Renal cortical epithelial cell (primary cell): ENCODE measurements at places on chromosomes 7 and 10.

DNA sequence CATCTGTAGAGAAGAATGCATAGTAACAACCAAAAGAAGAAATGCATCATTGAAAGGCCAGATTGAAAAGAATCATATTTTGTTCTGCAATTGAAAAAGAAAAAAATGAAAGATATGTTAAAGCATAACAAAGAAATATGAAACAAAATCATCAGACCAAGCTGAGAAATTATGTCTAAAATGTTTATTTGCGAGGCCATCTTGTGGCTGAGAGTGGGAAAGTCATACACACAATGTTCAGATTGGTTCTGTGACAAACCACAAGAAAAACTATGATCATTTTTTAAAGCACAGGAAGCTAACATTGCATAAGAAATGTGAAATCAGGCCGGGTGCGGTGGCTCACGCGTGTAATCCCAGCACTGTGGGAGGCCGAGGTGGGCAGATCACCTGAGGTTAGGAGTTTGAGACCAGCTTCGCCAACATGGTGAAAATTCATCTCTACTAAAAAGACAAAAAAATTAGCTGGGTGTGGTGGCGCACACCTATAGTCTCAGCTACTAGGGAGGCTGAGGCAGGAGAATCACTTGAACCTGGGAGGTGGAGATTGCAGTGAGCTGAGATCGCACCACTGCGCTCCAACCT is 36.6 kb downstream of the ABCB5 start:
- DNase-seq = peak; percentile 19

GRCh38 chr7:90752051-90752450 is 155.9 kb downstream of the CDK14 start:
- DNase-seq = no peak

DNA sequence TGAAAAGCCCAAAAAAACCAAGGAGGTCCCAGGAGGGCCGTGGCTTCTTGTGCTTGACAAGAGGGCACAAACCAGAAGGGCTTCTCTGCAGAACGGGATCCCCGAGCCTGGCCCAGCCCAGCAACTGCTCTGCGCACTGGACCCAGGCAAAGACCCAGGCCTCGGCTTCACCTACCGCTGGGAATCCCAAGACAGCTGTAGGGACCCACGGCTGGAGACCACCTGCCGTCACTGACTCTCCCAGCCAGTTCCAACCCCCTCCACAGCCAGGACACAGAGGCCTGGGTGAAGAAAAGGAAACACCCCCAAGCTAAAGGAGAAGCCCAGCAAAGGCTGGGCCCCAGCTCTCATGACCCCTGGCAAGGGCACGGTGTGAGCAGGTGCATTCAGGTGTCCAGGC is 24.3 kb downstream of the PDGFA start:
- no peak for DNase-seq

- DNase-seq = no peak
Measured at GRCh38 chr7:123060446-123060845, 64.9 kb upstream of the TAS2R16 start.

DNA sequence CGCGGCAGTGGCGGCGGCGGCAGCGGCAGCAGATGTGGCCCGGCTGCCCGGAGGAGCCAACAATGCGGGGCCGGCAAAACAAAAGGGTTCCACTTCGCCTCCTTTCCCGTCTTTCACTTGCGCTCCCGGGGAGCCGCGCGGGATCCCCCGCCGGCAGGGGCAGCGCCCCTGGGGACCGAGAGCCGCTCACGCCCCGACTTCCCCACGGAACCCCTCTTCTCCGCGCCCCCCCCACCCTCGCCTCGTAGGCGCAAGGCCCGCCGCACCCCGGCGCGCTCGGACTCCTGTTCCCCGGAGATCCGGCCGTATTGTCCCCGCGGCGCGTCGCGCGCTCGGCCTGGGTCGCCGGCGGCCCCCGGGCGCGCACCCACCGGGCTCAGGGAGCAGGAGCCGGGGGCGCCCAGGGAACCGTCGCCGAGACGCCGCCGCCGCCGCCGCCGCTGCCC is 854 bp downstream of the CTBP2 start:
- DNase-seq = no peak

DNA sequence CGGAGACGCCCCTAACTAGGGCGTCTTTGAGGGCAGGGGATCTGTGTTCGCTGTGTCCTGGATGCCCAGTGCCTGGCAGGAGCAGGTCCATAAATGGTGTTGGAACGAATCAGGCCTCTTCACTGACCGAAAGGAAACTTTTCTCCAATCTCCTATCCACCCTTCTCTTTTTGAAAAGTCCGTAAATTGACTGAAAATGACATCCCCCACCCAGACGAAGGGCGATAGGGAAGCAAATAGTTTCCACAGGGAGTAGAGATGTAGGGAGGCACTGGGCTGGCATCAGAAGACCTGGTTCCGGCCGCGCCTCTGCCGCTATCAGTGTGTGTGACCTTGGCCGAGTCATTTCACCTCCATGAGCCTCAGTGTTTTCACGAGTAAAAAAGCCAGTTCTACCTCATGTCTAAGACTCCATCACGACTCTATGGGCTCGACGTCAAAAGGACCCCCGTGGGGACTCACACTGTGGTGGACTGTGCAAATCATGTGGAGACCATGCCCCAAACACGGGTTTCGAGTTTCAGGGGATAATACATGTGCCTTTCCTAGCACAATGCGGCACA is 497 bp upstream of the RAB11FIP2 start:
- no peak for DNase-seq

- peak; percentile 54 for DNase-seq
Measured at GRCh38 chr10:123994417-123995081, 98.8 kb downstream of the CHST15 start.

GRCh38 chr10:77034240-77034639 is 603.4 kb downstream of the KCNMA1 start:
- DNase-seq = no peak

GRCh38 chr7:16594061-16594460 is 51.5 kb downstream of the ANKMY2 start:
- peak; percentile 48 for DNase-seq

GRCh38 chr7:35505066-35505465 is 189.9 kb downstream of the HERPUD2 start:
- no peak for DNase-seq

DNA sequence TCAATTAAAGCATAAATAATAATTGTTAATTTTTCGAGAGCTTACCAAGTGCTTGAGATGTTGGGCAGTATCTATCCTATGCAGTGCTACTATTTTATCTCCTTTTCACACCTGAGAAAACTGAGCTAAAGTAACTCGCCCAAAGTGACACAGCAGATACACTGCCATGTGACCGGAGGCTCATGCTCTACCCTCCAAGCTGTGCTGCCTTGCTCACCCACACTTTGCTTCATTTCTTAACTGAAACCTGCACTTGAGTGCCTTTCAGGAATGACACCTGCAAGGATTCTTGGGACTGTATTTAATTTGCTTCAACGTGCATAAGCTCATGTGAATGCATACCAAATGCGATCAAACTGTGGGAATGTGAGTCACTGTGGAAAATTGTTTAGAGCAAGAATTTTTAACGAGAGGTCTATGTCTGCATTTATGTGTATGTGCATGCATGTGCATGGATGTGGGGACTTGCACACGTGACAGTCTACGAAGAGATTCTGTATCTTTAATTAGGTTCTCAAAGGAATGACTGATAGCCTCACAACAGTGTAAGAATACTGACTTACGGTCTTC is 119.2 kb downstream of the ADCYAP1R1 start:
- DNase-seq = no peak

DNA sequence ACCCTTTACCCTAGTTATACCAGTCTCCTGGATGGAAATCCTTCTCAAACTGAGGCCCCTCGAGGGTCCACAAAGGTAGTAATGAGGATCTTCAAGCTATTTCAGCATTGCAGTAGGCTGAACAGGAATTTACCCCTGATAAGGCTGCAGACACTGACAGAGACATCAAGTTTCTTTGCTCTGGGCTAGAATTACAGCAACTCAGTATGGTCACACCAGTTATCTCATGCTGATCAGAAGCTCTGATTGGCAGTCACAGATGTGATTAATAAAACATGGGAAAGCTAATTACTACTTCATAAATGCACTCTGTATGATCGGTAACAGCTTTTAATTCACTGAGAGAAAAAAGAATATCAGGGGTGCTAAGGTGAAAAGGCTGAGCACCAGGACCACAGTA is 30.6 kb downstream of the FAM204A start:
- DNase-seq = no peak

- no peak for DNase-seq
Measured at GRCh38 chr7:37445790-37446189, 2.9 kb downstream of the ELMO1 start.

DNA sequence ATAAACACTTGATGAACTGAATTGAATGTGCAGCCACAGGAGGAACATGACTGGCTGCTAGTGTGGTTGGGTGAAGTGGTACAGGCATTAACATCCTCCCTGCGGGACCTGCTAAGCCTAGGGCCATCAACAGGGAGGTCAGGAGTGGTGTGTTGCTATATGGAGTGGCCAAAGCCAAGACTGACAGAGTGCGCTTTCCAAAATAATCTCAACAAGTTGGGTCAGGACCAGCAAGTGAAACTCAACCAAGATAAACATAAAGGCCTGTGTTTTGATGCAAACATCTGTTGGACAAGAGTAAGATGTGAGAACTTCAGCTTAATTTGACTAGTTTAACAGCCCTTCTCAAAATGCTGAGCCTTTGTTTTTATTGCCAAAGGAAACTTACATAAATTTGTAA is 97.7 kb downstream of the WDFY4 start:
- no peak for DNase-seq

DNA sequence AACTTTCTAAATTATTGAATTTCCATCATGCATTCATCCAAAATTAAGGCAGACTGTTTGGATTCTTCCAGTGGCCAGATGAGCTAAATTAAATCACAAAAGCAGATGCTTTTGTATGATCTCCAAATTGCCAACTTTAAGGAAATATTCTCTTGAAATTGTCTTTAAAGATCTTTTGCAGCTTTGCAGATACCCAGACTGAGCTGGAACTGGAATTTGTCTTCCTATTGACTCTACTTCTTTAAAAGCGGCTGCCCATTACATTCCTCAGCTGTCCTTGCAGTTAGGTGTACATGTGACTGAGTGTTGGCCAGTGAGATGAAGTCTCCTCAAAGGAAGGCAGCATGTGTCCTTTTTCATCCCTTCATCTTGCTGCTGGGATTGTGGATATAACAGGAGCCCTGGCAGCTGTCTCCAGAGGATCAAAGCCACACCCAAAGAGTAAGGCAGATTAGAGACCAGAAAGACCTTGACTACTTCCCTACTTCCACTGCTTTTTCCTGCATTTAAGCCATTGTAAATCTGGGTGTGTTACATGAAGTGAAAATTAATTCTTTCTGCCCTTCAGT is 8.2 kb upstream of the CFAP69 start:
- DNase-seq = no peak

- DNase-seq = no peak
Measured at GRCh38 chr10:10644008-10644646, 373.5 kb upstream of the CELF2 start.

DNA sequence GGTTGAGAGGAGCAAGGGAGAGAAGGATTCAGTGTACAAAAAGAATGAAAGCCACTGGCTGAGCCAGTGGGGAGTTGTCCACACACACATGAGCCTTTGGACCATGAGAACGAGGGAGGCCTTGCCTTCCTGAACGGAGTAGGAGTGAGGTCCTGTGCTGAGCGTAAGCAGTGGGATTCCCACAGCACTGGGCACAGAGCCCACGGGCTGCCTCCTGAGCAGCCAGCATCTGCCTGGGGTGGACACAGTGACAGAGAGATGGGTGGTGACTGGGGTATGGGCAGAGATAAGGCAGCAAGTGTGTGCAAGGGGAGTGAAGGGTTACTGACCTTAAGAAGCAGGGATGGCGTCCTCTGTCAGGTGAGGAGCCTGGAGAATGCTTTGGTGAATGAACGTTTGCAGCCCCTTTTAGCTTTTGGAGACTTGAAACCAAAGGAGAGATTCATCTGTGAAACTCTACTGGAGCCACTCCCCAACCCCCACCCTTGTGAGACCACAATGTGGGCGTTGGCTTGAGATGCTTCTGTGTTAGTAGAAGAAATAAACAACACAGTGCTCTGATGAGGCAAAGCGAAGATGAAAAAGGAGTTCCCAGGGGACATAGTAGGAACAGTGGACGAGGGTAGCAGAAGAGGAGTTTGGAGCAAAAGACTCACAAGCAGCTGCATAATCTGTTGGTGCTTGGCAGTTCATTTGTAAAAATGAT is 56.5 kb downstream of the FIGNL1 start:
- no peak for DNase-seq

DNA sequence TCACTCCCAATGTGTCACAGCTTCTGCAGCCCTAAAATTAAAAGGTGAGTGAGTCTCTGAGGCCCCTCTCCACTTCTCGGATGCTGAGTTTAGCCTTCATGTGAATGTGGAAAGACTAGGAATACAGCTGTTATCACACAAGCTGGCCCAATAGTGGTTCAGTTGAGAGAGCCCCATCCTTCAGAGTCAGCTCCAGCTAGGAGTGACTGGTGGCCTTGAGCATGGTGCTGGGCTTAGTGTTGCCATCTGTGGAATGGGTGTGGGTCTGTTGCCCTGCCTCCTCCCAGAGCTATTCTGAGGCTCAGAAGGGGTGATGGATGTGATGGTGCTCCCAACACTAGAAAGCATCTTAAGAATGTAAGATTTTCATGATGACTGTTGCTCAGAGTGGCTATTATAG is 55.8 kb downstream of the FIGNL1 start:
- DNase-seq = no peak

DNA sequence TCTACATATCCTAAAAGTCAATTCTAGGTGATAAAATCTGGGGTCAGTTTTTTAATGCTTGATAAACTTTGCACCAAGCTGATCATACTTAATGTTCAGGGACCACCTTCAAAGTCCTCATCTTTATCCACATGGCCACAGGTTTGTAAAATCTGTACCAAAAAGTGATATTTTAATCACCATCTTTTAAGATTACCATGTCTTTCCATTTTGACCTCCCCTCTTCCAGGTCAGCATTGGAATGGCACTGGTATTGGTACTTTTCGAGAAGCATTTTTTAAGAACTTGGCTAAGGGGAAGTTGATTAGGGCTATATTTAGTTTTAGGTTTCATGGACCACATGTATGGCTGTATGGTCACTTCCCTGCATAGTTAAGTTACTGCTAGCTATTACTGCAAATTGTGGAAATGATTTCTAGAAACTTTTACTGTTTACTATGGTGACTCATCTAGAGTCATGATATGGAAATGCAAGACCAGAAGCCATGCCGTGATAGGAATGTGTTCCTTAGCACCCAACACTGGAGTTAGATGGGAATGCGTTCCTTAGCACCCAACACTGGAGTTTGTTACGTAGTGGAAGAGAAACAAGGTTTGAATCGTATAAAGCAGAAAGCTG is 50.8 kb upstream of the ABLIM1 start:
- DNase-seq = peak; percentile 94

DNA sequence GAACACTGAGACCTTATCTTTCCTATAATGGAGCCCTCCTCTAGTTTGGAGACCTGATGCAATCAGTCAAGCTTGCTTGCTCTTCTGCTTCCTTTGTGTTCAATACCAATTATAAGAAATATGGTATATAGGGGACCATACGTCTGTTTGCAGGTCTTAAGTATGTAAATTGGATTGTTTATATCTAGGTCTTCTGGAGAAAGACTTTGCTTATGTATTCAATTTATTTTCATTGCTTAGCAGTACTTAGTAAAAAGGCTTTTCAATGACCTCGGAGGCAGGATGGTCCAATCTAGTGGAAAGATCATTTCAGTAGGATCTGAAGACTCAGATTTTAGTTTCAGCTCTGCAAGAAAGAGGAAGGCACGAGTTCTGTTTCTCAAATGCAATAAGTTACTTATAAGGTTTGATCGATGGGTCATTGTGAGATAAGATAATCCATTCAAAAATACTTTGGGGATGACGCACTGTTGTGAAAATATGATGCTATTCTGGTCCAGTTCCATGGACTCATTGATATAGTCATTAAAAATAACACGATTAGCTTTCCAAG is 571.6 kb downstream of the SH2D4B start:
- DNase-seq = no peak

GRCh38 chr7:12257582-12257981 is 46.5 kb downstream of the TMEM106B start:
- peak; percentile 71 for DNase-seq
